ENCODE measurements at places on chromosomes 3 and 15.
A peak's percentile ranks its signal among the peaks of the same experiment; 100 is the strongest.

DNA sequence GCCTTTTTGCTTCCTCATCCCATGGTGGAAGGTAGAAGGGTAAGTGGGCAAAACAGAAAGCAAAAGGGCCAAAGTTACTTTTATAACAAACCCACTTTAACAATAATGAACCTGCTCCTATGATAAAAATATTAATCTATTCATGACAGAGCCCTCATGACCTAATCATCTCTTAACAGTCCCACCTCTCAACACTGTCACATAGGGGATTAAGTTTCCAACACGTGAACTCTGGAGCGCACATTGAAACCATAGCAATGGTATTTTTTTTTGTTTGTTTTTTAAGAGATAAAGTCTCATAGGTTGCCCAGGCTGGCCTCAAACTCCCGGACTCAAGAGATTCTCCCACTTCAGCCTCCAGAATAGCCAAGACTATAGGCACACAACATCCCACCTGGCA, 30.7 kb downstream of the KATNBL1 start:
- no peak for DNase-seq

GRCh38 chr3:191761906-191762305, 300.9 kb downstream of the PYDC2 start:
- no peak for DNase-seq

- DNase-seq, result no peak
Observed at GRCh38 chr3:2567451-2567850, 468.8 kb downstream of the CNTN4 start.

GRCh38 chr3:3309887-3310286, 130.4 kb upstream of the CRBN start:
- DNase-seq, result no peak

DNA sequence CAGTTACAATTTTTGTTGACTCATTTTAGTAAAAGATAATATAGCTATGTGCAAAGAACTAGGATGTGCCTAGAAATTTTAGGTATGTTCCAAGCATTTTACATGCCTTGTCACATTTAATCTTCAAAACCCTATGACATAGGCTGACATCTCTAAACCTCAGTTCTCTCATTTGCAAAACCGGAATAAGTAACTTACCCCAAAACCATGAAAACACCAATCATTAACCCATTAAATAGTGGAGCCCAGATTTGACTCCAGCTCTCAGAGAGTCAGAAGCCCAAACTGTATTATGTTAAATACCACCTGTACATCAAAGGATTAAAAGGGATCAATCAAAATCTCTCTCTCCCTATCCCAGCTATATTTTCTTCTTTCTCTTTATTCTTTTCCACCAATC, 36.6 kb downstream of the GSK3B start:
- no peak for DNase-seq

GRCh38 chr3:192514754-192515663, 212.3 kb downstream of the FGF12 start:
- no peak for DNase-seq

GRCh38 chr3:58608648-58609047, 31.5 kb upstream of the FAM107A start:
- peak; percentile 44 for DNase-seq

DNA sequence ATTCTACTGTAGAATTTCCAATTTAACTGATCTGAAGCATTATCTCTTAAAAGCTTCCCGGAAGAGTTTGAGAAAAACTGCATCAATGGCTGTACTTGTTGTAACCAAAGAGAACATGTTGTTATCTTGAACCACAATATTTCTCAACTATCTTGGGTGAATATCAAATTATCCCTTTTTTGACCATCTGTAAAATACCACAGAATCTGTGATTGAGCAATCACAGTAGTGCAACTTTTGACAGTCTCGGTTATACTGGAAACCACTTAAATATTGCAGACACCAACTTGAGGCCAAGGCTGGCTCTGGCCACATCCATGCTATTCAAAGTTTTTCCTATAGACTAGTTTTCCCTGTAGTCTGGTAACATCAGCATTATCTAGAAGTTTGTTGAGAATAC, 842.8 kb upstream of the EPHA6 start:
- no peak for DNase-seq

DNA sequence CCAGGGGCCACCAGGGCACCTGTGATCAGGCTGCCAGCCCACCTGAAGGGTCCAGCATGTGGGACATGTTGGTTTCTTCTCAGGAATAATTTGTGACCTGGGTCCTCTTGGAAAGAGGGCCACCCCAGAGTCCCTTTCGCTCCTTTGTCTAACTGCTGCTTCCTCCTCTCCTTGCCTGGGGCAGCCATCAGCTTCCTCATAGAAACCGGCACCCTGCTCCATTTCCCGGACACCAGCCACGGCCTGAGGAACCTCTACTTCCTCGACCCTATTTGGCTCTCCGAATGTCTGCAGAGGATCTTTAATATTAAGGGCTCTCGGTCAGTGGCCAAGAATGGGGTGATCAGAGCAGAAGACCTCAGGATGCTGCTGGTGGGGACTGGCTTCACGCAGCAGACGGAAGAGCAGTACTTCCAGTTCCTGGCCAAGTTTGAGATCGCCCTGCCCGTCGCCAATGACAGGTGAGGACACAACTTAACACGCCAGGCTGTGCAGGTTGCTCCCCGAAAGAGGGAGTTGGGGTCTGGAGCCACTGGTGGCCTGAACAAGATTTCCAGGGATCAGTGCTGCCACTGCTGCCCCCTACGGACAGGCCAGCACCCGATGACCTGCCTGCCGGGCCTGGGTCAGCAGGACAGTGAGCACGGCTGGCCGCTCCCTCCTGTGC, 109.7 kb downstream of the LRRK1 start:
- no peak for DNase-seq

GRCh38 chr3:143884861-143885260, 36.6 kb upstream of the SLC9A9 start:
- DNase-seq, result no peak

GRCh38 chr3:185397676-185398075, 34.7 kb downstream of the MAP3K13 start:
- DNase-seq, result peak; percentile 31

- DNase-seq, result no peak
Observed at GRCh38 chr3:134341389-134341788, 32.9 kb downstream of the AMOTL2 start.

DNA sequence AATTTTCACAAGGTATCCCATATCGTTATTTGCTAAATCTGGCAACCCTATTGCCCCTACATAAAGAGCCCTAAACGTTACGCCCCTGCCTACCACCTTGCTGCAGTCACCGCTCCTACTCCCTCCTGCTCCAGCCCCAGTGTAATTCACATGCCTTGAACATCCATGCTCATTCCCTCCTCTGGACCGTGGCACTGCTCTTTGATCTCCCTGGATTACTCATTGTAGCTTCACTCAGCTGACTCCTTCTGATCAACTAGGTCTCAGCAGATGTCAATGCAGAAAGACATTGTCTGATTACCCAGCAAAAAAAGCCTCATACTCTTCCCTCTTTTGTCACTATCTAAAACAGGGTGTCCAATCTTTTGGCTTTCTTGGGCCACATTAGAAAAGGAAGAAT, 40.7 kb upstream of the KBTBD8 start:
- DNase-seq, result no peak

GRCh38 chr15:76565366-76565765, 228.8 kb downstream of the ISL2 start:
- no peak for DNase-seq

GRCh38 chr3:46586738-46587246, 20.7 kb upstream of the LRRC2 start:
- no peak for DNase-seq

DNA sequence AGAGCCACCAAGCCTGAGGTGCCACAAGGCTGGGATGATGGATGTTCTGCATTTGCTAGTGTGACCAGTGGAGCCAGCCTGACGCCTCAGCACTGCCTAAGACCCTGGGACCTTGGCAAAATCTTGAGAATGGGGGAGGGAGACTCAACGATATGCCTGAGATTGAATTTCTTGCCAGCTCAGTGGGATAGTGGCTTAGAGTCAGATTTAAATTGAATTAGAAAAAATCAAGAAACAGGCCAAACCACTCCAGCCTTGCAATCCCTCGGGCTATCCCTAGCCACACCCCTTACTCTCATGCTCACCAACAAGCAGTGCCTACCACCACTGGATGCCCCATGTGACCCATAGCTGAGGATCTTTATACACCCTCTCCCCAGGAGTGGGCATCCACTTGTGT, 18.7 kb upstream of the PDE8A start:
- DNase-seq, result no peak

DNA sequence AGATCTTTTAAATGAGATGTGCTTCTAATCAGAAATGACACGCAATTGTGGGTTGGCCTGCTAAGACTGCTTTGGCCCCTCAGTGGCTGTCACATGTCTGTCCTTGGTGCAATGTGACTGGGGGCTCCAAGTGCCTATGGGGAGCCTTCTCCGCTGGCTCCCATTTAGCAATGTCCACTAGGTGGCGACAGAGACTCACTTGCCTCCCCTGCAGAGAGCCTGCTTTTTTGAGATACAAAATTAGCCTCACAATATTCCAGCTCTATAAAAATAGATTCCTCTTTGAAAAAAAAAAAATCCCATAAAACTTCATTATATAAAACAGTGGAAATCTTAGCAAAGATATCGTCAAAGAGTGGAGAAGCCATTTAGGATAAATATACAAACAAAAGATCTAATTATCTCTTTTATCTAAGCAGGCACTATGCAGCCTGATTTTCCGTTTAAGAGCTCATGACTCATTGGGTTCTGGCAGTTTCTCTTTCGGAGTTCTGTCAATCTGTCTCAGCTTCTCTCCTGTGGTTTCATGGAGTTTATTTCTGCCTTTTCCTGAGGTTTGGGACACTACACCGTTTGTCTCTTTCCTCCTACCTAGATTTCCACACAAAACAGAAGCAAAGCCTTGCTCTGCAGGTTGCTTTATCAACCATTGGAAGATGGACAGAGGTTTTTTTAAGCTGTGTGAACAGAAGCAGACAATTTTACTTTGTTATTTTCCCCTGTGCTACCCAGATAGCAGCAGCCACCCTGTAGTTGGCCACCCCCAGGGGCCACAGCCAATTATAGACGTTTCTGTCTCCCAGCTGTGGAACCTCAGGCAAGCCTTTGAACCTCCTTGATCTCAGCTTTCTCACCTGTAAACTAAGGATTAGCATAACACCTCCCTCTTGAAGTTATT, 68.4 kb upstream of the TNFAIP8L3 start:
- peak; percentile 26 for DNase-seq

DNA sequence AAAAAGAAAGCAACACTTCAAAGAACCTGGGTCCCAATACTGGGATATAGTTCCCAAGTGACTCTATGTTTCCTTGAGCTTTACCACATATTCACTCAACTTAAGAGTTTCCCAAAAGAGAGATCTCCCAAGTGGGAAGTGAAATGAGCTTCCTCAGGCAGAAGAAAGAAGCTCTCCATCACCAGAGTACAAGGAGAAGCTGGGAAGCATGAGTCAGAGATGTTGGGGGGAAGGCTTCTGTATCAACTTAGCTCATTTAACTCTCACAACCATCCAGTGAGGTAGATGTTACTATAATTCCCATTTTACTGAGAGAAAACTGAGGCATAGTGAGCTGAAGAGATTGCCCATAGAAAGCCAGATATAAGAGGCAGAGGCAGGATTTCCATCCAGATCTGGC, 47.0 kb upstream of the TRIM42 start:
- DNase-seq, result no peak

DNA sequence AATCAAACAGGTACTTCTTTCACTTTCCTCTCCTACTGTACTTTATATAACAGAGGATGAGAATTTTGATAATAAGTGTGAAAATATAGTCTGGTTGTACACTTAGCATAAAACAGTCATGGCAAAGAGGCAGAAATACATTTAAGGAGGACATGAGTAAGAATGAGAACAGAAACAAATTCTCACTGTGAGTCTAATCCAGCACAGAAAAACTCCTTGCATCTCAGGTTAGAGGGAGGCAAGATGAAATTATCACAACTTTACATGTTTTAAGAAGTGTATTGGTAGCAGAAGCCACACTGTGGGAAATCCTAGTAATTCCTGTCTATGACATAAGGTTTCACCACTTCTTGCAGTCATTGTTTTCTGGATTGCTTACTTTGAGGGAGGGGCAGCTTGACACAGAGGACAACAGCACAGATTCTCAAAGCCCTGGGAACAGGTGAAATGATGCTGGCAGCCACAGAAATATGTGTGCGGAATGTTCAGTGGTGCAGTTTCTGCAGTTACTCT, 733.6 kb upstream of the GBE1 start:
- DNase-seq, result no peak

DNA sequence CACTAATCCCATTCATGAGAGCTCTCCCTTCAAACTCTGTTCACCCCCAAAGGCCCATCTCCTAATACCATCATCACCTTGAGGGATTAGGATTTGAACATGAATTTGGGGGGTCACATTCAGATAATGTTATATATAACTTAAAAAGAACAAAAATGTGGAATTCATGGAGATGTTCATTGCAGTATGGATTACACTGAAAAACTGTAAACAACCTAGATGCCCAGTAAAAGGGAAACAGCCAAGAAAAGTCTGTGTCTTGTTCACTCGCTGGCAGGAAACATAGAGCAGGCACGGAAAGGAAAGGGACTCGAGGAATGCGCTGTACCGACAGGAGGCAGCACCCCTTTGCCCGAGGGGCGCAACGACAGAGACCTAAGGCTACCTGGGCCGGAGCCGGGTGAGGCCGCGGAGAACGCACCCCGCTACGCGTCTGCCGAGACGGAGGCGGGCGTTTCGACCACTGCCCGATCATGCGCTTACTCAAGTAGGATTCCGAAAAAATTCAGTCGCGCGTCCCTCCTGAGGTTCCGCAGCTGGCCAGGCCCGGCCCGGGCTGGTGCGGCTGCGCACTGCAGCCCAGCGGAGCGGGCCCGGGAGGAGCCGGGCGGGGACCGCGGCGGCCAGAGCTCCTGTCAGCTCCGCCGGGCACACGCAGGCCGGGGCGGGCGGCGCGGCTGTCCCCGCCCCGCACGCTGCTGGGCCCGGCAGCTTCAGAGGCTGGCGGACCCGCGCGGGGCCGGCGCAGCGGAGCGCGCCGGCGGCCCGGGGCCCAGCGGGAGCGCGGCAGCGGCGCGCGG, 862 bp upstream of the MAN2A2 start:
- peak; percentile 84 for DNase-seq

- DNase-seq, result no peak
Observed at GRCh38 chr15:96337365-96338023, 7.0 kb downstream of the NR2F2 start.

GRCh38 chr15:90401495-90401894, 13.5 kb downstream of the IQGAP1 start:
- no peak for DNase-seq

- DNase-seq, result no peak
Observed at GRCh38 chr3:174710612-174711011, 148.5 kb upstream of the NAALADL2 start.

DNA sequence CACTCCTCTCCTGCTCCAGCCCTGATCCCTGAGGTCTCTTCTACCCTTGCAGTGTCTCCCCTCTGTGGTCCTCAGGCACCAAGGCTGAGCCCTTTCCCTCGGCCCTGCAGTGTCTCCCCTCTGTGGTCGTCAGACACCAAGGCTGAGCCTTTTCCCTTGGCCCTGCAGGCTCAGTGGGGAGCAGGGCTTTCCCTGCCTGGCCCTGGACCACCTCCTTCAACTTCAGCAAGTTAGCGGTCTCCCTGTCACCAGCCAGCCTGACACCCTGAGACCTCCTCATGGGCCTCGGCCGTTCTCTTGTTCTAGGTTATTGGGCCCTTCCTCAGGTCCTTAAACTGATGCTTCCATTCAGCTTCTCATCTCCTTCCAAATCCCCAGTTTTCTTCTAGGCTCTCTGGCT, 4.3 kb downstream of the NRROS start:
- DNase-seq, result no peak

Measured in anterior cingulate cortex (tissue), 58 donors.